Psoas muscle (tissue), 8 donors: ENCODE measurements at places on chromosomes 12 and 14. TPM values are rescaled to one million over a fixed set of nuclear protein-coding genes. Genes with fewer than 3 reads are reported as not detected.

Gene KCNJ8
- 4.5 TPM for total RNA-seq

DNA sequence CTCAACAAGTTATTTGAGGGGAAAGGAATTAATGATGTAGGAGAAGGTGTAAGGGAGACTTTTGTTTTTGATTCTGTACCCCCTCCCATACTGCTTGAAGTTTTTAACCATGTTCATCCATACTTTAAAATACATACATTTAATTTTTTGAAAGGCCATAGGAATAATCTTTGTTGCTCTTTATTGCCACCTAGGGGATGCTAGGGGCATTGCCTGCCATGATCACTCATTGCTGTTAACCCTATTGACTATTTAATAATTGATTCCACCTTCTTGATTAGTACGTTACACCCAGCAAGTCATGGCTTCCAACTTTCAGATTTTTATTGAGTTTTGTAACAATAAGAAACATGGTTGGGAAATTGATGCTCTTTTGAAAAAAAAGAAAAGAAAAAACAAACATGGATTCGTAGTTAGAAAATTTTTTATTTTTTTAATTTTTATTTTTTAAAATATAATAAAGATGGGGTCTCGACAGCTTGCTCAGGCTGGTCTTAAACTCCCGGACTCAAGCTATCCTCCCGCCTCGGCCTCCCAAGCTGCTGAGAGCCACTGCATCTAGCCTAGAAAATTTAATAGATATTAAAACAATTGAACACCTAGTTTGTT is 8.5 kb upstream of the PRKAB1 start:
- no peak for DNase-seq

Gene PLEKHH1
- 2.2 TPM for total RNA-seq

GRCh38 chr12:69653703-69654102 is 43.0 kb upstream of the LRRC10 start:
- DNase-seq = no peak

GRCh38 chr12:65022960-65023359 is 98.1 kb downstream of the WIF1 start:
- DNase-seq = no peak

Gene LHX5
- total RNA-seq = not detected

GRCh38 chr14:58635091-58635830 is 2.5 kb upstream of the DACT1 start:
- DNase-seq = no peak

Gene TAS2R46
- total RNA-seq = 0.23 TPM

GRCh38 chr14:75274899-75275569 is 3.6 kb upstream of the FOS start:
- no peak for DNase-seq

Gene TAS2R8
- not detected for total RNA-seq

GRCh38 chr14:74886001-74886400 is 4.3 kb downstream of the DLST start:
- no peak for DNase-seq

Gene KSR2
- 0.04 TPM for total RNA-seq

GRCh38 chr12:43226151-43226550 is 325.9 kb downstream of the ADAMTS20 start:
- DNase-seq = no peak

DNA sequence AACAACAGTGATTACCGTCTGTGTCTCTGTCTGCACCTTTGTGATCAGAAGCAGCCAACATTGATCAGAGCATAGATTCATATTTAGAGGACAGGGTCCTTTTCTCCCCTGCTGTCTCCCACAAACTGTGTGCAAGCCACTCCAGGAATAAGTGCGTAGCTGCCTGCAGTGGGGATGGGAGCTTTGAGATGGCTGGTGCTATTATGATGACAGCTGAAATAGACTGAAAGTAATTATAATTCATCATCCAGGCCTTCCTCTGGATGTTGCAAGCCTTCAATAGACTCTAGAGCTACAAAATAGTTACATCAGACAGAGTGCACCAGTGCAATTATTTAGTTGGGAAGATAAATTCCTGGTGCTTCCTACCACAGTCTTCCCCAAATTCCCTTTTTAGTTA is 68.1 kb downstream of the BORCS5 start:
- no peak for DNase-seq

Gene SOAT2
- total RNA-seq = not detected

Gene HAL
- 0.34 TPM for total RNA-seq

Gene TTC9
- 4.4 TPM for total RNA-seq

DNA sequence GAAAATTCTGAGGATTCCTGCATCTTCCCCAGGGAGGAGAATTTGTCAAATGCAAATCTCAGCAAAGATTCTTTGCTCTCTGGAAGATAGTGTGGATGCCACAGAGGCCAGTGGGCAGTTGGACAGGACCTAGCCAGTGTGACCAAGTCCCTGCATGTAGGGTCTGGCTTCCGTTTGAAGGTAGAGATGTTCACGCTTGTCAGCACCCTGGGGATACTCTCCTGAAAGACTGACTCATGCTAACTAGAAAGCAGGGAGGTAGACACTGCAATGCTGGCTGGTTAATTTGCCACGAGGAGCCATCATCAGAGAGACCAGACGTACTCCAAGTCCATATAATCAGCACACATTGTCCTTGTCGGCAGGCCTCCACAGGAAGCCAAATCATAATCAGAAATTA is 130.1 kb downstream of the SAMD4A start:
- DNase-seq = no peak

DNA sequence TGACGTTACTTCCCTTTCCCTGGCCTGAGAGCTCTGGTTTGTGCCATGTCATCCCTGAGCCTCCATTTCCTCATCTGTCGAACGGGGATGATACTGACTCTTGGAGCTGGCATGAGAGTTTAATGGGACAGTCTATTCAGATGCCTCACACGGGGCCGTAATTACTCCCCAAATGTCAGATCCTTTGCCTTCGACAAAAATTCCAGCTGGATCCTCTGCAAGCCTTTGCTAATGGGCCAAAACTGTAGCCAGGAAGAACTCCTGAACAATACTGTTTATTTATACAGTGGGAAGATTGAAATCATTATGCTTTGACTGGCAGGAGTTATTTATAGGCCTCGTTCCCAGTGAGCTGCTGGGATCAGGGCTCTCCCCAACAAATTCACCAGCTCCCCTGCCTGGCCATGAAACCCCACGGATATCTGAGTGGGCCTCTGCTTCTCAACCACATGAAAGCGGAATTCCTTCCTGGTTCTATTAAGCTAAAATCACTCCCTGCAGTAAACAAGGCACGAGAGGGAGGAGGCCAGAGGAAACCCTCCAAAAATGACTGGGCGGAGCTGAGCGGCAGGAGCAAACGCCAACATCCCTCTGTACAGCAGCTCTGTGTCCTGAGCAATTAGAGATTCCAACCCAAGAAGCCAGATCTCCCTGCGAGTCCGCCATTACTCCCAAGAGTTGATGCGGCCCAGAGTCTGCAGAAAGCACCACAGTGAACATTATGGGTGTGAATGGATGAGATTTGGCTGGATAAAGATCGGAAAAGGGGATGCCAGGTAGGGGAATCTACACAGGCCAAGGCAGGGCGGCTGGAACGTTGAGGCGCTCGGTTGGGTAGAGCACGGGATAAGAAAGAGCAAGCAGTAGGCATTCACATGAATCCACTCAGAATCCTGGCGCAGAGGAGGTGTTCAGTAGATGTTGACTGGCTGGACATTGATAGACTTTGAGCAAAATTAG is 326.1 kb downstream of the BCL11B start:
- DNase-seq = no peak

DNA sequence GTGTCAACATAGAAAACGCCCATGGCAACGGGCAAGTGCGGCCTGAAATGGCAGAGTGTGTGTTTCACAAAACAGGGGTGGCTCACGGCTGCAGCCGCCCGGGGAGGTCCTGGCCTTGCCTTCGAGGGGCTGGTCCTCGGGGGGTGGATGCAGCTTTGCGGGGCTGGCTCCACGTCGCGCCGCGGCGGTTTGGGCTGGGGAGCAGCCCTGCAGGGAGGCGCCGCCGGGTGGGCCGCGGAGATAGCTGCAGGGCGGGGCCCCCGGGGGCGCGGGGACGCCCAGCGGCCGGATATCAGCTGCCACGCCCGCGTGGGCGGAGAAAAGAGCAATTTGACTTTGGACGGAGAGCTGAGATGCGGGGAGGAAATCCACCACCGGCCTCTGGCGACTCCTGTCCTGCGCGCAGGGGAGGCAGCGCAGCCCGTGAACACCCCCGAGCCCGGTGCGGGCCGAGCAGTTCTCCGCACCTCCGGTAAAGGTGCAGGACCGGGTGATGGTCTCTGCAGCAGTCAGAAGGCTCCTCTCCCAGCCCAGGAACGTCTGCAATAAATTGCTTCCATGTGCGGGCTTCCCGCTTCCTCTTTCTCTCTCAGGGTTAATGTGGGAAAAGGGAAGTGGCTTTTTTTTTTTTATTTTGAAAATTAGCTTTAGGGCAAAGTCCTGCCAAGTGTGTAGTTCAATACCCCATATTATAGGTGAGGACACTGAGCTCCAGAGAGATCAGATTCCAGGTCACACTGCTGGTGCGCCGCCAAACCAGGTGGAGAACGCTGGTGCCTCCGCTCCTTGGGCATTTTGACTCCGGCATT is 110.5 kb downstream of the ARF6 start:
- peak; percentile 90 for DNase-seq

Gene PGF
- 9.8 TPM for total RNA-seq

Gene NR4A1
- 68.6 TPM for total RNA-seq

Gene MSI1
- total RNA-seq = not detected

Gene PDZRN4
- not detected for total RNA-seq

DNA sequence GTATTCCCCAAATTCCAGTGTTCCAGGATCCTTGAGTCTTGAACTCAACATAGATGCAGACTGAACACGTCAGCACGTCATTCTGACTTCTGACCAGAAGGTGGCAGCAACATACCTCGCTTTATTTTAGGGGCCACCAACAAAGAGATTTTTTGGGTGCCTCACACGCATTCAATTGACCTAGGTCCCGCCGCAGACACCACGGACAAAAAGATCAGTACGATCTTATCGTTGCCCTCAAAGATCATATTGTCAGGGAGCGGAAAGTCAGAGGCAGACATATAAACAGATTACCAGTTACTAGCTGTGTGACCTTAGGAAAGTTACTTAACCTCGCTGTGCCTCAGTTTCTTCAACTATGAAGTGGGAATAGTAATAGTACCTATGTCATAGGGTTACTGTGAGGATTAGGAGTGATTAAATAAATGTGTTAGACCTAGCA is 6.5 kb upstream of the PRPH start:
- DNase-seq = peak; percentile 40
